ENCODE measurements at places on chromosomes 1 and 21.

- no peak for DNase-seq
Measured at GRCh38 chr1:198185146-198185545, 28.3 kb downstream of the NEK7 start.

- DNase-seq = no peak
Measured at GRCh38 chr1:145993618-145994390, 2.6 kb downstream of the TXNIP start.

DNA sequence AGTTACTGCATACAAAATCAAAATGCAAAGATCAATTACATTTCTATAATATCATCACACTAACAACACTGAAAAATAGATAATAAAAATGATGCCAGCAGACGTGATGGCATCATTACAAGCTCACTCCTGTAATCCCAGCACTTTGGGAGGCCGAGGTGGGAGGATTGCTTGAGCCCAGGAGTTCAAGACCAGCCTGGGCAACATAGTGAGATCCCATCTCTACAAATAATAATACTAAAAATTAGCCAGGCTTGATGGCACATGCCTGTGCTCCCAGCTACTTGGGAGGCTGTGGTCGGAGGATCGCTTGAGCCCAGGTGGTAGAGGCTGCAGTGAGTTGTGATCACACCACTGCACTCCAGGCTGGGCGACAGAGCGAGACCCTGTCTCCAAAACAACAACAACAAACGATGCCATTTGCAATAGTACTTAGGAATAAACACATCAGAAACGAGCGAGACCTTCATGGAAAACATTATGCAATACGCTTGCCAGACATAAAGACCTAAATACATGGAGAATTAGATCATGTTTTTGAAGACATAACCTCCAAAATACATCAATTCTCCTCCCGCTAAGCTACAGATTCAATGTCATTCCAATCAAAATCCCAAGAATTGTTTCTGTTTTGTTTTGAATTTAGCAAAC, 86.6 kb upstream of the ERRFI1 start:
- no peak for DNase-seq

DNA sequence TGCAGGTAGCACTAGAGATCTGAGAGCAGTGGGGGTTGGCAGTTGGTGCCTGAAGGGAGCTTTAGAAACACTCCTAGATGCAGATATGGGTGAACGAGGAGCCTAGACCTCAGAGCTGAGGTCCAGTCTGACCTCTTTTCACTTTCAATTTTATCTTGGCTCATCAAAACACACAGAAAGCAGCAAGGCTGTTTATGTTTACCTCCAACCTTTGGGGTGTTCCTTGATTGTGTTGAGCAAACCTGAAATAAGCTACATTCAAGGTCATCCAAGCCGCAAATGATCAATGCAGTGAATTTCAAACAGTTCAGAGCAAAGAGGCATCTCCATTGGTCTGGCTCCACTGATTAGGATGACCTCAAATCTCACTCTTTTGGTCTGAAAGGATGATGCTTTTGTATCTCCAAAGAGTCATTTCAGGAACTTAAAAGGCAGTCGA, 1.3 kb downstream of the LY9 start:
- DNase-seq = no peak

- no peak for DNase-seq
Measured at GRCh38 chr1:162910161-162910560, 49.2 kb upstream of the CCDC190 start.

- no peak for DNase-seq
Measured at GRCh38 chr1:179197690-179198297, 31.7 kb downstream of the ABL2 start.

DNA sequence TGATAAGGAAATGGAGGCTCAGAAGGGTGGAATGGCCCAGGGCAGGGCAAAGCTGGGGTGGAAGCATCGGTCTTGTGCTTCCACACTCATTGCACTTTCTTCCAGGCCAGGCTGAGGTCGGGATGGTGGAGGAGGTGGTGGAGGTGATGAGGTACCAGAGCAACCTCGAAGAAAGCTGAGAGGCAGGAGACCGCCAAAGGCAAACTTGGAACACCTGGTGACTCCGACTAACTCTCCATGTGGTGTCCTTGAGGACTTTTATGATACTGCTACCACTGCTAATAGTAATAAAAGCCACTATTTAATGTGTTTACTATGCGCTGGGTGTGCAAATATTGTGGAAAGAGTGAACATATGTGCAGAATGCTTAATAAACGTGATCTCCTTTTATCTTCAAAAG, 16.9 kb upstream of the BTG2 start:
- DNase-seq = no peak

- DNase-seq = no peak
Measured at GRCh38 chr1:117672756-117673155, 66.9 kb downstream of the TENT5C start.

- DNase-seq = no peak
Measured at GRCh38 chr1:29823561-29823960, 587.2 kb downstream of the PTPRU start.

DNA sequence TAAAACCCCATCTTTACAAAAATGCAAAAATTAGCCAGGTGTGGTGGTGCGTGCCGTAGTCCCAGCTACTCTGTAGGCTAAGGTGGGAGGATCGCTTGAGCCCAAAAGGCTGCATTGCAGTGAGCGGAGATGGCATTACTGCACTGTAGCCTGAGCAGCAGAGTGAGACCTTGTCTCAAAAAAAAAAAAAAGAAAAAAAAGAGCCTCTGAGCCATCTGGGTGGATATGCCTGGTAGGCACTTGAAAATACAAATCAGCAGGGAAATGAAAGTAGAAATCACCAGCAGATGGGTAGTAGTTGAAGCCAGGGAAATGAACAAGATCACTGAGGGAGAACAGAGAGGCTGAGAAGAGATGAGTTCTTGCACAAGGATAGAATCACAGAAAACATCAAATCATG, 131.0 kb upstream of the HMCN1 start:
- no peak for DNase-seq

- DNase-seq = no peak
Measured at GRCh38 chr1:232319072-232319471, 310.9 kb downstream of the SIPA1L2 start.

GRCh38 chr1:60890664-60891063, 191.7 kb upstream of the NFIA start:
- DNase-seq = no peak

GRCh38 chr1:205774198-205775014, 876 bp downstream of the RAB29 start:
- peak; percentile 44 for DNase-seq

- no peak for DNase-seq
Measured at GRCh38 chr1:9203511-9203982, 31.0 kb upstream of the H6PD start.

DNA sequence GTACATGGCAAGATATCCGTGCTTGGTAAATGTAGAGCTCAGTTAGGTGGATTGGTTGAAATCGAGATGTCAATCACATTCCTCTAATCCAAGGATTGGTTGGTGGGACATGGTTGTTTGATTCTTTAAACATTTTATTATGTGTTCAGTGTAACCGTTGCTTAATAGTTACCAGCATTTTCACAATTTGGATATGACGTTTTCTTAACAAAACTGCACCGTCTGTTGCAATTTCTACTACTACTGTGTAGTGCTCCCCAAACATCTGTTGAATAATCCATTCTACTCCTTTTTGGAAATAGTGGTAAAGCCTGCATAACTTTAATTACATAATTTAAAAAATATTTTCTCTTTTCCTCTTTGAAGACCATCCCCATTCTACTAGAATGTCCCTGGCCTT, 16.3 kb downstream of the OR2B11 start:
- DNase-seq = no peak

DNA sequence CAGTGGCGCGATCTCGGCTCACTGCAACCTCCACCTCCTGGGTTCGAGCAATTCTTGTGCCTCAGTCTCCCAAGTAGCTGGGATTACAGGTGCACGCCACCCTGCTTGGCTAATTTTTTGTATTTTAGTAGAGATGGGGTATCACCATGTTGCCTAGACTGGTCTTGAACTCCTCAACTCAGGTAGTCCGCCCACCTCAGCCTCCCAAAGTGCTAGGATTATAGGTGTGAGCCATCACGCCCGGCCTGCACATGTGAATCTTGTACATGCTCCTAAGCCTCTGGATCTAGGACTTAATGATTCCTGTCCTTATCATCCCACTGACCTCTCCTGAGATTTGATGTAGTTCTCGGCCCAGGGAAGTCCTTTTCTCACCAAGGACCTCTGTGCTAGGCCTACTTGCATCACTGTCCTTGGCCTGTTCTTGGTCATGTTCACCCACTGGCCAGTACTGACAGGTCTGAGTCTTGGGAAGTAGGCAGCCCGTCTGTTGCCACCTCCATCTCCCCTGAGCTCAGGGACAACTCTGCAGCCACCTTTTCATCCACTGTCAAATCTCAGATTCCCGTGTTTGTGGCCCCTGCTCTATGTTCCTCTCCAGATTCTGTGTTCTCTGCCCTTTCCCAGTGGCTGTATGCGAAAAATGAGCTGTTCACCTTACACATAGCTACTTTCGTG, 9.4 kb downstream of the HYI start:
- DNase-seq = no peak

DNA sequence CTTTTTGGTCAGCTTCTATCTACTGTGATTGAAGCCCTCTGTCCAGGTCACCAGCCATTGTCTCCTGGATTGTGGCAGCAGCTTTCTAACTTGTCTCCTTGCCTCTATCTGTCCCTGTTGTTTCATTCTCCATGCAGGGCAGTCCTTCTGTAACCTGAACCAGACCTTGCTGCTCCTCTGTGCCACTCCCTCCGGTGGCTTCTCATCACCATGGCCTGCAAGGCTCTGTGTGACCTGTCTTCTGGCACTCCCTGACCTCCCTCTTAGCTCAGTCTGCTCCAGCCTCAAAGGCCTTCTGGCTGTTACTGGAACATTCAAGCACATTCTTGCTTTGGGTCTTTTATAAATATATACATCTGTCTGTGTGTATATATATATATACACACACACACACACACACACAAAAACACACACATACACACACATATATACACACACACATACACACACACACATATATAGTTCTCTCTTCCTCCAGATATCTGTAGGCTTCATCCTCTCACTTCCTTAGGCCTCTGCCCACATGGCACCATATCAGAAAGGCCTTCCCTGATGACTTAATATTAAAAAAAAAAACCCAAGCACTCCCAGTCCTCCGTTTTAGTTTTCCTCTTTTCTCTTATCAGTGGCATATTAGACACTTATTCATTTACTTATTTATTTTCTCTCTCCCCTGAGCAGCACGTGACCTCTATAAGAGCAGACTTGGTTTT, 21.2 kb upstream of the JUN start:
- DNase-seq = no peak

- no peak for DNase-seq
Measured at GRCh38 chr1:100539836-100540536, 2.0 kb downstream of the GPR88 start.

DNA sequence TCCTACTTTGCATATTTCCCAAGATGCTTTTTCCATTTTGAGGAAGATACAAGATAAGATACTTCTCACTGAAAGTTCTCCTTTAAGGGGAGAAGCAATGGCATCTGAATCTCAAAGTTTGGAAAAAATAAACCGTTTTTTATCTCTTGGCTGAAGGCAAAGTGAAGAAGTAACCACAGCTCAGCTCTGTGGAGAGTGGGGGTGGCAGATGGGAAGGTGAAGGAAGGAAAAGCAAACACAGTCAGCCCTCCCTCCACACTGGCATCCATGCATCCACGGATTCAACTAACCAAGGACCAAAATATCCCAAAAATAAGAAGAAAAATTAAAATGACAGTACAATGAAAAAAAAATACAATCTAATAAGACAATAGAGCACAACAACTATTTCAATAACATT, 211.1 kb downstream of the RGS7 start:
- DNase-seq = no peak

GRCh38 chr1:16366722-16367257, at the start of gene SZRD1:
Gene SZRD1, plus strand, starts transcription at chr1:16367242. Its CDS starts 16 bp downstream, at chr1:16367258.
- peak; percentile 64 for DNase-seq

DNA sequence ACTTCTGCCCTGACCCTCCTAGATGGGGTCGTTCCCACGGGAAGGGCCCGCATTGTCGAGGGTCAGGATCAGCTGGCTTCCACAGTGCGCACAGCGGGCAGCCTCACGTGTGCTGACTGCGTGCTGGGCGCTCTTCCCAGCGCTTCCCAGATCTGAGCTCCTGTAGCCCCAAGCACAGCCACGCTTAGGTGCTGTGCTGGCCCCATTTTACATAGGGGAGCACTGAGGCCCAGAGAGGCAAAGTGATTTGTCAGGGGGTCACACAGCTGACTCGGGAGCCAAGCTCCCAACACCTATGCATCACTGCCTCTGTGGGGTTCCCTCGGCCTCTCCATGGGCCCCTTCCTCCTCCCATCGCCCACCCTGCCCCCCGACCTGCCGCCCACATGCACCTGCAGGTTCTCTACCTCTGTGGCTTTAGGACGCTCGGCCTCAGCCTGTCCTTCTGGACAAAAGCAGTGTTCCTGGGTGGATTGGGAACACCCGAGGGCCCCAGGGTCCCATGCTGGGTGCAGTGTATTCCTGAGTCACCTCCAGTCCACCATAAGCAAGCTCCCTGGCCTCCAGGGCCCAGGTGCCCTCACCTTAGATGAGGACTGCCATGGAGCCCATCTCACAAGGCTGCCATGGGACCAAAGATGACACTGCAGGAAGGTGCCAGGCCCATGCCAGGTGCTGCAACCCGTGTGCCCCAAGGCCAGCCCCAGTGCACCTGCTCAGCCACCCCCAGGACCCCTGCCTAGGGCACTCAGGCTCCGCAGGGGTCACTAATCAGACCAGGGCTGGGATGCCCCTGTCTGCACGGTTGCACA, 23.3 kb downstream of the TFF3 start:
- DNase-seq = no peak

GRCh38 chr1:185990565-185990964, 256.4 kb downstream of the HMCN1 start:
- no peak for DNase-seq

DNA sequence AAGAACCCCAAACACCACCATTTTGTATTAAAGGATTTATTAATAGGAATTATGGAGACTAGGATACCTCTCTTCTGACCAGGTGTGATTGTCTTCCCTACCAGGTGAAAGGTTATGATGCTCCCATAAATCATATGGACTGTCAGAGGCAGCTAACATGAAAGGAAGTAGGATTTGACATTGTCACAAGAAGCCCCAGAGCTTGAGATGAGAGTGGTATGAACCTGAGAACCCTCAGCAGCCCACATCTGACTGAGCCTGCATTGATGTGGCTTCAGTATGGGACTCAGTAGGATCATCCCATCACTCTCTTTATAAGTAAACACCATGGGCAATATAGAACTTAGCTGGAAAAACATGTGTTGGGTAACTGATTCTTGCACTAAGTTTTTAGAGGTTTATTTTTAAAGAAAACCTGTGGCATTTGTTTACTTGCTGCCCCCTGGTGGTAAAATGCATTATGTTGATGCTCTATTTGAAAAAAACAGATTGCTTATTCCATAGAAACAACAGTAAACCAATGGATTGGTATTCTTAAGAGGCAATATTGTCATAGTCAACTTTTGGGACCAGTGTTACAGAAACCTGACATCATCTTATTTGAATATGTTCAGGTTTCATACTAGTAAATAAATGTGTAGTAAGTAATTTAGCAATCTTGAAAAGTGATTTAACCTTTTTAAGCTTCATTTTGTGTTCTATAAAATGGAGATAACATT, 16.6 kb upstream of the CACYBP start:
- DNase-seq = no peak

- no peak for DNase-seq
Measured at GRCh38 chr1:114314098-114314497, 160.4 kb upstream of the SYT6 start.
